Activated CD4-positive, alpha-beta T cell treated with anti-CD3 and anti-CD28 coated beads, Interleukin-2, amount 50 U/mL, for 16 hours (primary cell): ENCODE measurements at places on chromosomes 5 and 9.

GRCh38 chr5:76805821-76806505, 12.9 kb upstream of the F2RL1 start:
- peak; percentile 50 for DNase-seq

DNA sequence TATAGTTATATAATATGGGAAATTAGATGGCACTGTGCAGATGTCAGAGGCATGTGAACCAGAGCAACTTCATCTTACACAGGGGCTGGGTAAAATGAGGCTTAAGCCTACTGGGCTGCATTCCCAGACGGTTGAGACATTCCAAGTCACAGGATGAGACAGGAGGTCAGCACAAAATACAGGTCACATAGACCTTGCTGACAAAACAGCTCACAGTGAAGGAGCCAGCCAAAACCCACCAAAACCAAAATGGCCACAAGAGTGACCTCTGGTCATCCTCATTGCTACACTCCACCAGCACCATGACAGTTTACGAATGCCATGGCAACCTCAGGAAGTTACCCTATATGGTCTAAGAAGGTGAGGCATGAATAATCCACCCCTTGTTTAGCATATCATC, 479.4 kb downstream of the TLR4 start:
- DNase-seq: no peak

DNA sequence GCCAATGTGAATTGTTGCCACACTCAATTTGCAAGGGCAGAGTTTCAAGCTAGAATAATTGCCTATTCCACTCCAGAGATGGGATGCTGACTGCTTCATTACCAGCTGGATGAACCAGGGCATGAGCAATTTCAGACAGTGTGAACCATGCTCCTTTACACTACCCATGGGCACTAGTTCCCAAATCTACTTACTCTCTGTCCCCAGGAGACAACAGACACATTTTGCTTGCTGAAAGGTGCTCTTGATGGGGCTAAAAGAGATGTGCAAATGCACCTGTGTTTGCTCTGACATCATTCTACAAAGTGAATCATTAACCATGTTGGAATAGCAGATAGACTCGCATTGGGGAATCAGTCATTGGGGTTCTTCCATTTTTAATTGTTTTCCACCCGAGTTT, 522.3 kb upstream of the NUDT12 start:
- DNase-seq: no peak

DNA sequence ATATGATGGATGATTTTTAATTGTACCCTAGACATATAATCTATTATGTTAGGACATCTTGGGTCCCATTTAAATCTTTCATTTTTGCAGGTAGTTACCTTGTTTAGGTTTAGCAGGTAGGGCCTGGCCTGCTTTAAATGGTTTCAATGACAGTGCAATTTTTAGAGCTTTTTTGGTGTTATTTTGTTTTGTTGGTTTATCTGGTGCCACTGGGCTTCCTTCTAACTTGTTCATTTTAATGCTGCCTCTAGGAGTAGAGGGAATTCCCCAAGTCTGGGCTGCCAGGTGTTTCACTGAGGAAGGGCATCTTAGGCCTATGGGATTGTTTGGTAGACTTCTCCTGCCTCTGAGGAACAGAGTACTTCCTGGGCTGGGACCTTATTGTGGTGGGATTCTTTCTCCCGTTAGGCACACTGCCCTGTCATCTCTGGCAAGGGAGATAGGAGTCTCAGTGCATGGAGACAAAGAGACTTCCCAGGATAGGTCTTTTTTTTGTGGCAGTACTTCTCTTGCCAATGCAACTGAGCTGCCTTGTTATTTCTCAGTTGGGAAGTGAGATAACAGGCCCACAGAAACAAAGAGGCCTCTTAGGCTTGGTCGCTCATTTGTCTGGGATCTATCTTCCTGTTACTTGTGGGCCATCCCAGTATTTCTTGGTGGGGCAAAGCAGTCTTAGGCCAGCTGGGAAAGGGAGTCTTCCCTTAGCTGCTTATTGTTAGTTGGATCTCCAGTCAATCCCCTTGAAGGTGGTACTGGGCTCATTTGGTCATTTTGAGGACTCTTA, 282.9 kb downstream of the FER start:
- DNase-seq: no peak

DNA sequence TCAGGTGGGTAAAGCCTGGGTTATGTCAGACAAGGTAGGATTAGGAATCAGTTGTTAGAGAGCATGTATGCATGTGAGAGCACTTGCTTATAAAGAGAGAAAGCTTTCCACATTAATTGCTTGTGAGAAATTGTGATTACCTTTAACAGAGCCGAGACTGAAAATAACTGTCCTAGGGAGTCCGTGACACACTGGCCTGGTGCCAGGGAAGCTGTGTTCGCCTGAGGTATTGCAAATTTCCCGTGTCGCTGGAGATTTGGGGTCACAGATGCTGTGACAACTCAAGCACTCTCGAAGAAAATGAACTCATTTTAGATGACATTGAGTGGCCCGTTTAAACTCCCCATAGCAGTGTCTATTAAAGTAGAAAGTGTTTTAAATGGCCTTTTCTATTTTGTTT, 9.6 kb downstream of the SLC1A1 start:
- no peak for DNase-seq

DNA sequence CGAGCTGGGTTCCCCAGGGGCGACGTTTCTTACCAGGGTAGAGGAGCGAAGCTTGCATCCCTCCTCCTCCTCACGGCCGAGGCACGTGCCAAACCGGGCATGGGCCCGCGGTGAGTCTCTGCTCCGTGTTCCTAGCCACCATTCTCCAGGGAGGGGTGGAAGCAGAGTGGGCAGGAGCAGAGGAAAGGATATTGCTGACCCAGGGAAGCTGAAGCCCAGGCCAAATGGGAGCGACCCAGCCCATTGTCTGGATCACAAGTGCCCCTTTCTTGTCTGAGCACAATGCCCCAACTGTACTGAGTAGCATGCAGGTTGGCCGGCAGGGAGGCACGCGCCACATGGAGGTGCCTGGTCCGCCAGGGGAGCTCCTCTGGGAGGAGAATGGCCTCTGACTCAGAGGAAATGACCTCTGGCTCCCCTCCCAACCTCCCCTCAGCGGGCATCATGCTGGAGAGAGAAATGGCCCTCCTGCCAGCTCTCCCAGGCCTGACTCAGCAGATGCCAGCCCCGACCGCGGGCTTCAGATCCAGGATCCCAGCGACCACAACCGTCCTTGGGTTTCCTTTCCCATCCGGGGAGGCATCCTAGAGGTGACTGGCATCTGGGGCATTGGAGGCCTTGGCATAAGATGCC, 1.1 kb downstream of the PRR7 start:
- no peak for DNase-seq

GRCh38 chr5:144248015-144248414, 77.3 kb downstream of the KCTD16 start:
- no peak for DNase-seq

DNA sequence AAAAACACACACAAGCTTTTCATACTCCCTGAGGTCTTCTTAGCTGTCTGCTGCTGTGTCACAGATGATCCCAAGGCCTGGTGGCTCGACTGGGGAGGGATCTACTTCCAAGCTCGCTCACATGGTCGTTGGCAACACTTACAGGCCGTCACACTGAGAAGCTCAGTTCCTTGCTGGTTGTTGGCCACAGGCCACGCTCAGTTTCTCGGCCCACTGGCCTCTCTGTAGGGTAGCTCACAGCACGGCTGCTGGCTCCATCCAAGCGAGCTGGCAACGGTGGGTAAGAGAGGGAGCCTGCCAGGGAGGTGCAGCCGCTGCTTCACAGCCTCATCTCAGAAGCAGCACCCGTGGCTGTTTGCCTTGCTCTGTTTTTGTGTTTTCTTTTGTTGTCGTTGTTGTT, 43.8 kb upstream of the GFPT2 start:
- no peak for DNase-seq

DNA sequence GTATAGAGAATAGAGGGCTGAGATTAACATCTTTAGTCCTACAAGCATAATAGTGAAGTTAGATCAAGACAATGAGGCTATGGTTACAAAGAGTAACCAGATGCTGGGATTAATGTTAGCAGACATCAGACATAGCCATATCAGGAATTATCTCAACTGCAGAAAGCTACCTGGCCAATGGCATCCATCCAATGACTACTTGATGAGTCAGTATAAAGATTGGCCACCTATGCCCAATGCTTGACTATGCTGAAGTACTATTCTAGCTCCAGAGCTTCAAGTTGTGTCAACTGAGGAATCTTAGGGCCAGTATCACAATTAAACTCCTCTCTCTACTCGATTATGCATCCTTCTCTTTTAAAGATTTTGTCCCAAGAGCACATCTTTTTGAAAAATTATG, 541.4 kb downstream of the PRELID2 start:
- no peak for DNase-seq

DNA sequence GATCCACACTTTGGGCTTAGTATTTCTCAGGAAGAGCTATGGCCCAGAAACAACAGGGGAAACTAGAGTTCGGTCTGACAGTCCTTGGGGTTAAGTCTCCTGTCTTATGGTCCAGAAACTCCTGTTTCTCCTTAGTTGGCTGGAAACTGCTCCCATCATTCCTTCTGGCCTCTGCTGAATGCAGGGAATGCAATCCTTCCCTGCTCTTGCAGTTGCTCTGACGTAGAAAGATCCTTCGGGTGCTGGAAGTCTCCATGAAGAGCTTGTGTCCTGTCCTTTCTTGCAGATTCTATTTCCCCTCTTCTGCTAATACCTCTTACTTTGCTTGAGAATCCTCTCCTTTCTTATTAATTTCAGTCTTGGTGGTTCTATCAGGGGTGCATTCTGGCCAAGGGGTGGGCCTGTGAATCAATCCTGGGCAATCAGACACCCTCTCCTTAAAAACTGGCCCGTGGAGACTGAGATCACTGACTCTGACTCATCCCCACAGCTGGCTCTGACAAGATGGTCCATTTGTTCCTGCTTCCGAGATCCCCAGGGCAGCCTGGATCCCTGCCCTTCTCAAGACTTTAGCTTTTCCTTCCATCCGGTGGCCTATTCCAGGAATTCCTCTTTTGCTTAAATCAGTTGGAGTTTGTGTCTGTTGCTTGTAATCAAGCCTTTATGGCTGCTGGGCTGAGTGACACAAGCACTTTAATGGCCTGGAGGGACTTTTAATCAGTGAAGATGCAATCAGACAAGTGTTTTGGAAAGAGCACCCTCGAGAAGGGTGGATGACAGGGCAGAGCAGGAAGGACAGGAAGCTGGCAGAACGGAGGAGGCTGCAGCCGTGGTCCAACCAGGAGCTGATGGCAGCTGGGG, 23.7 kb downstream of the PTGS1 start:
- DNase-seq: no peak

DNA sequence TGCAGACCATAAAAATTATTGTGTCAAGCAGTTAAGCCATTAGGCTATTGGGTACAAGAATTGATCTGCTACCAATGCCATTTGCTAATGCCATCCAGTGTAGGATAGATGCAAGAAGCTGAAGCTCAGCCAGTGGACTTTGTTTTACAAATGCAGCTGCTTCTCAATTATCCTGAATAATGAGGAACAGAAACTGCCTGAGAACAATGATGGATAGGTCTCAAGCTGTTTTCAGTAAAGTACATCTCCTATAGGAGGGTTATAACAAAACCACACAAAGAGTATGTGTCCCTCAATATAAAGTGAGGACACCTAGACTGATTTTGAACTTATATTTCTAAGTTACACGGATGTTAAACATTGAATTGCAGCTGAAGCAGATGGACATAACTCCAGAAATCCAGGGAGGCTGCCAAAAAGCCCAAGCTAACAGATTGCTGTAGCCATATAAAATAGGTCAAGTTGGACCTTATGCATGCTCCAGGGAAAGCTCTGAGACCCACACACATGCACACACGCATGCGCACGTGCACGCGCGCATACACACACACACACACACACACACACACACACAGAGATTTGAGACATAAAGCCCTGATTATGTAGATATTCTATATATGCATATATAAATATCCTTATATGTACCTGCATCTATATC, 482.7 kb upstream of the CD180 start:
- no peak for DNase-seq

GRCh38 chr9:137320555-137321384, 18.7 kb upstream of the NRARP start:
- no peak for DNase-seq

DNA sequence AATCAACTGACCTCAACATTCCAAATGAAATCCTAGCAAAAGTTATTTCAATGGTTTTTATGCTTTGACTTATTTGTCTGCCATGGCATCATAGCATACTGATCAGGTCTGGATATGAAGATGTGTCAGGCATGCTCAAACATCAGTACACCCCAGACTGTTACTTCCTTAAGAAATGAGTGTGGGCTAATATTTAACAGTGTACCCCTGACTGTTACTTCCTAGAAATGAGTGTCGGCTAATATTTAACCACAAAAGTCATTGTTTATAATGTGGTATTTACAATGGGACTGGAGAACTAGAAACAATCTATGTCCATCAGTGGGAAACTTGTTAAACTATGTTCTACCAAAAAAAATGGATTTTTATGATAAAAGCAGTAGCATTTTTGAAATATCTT, 38.1 kb upstream of the HNRNPA0 start:
- DNase-seq: no peak

- peak; percentile 29 for DNase-seq
These were observed 17.6 kb upstream of the HAVCR1 start for GRCh38 chr5:157076558-157076957.

DNA sequence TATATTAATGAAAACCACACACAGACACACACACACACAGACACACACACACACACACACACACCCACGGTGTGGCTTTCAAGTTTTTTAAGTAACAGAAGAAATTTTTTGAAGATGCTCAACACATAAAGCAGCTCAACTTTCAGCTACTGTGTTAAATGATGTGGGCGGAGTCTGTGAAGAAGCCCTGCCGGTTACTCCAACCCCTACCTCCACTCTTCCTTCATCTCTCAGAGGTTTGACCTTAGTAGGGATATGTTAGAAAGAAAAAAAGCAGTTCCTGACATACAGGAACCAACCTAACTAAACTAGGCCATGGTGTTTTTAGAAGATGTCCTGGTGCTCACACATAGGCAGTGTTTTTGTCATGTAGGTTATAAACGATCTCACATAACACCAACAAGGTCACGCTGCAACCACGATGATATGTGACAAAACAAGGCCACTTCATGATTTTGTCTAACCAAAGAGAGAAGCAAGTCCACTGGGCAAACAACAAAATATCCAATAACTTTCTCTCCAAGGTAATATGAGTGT, 112.8 kb downstream of the EMB start:
- no peak for DNase-seq

GRCh38 chr5:176747670-176748072, 62.7 kb upstream of the UNC5A start:
- DNase-seq: no peak

GRCh38 chr5:111313017-111313724, 89.0 kb downstream of the CAMK4 start:
- DNase-seq: peak; percentile 75

GRCh38 chr5:132663771-132664695, 6.1 kb downstream of the IL13 start:
- DNase-seq: peak; percentile 60
